ENCODE measurements at places on chromosomes 16 and 17.

GRCh38 chr16:12544477-12545296 is 259.0 kb downstream of the CPPED1 start:
- no peak for DNase-seq

DNA sequence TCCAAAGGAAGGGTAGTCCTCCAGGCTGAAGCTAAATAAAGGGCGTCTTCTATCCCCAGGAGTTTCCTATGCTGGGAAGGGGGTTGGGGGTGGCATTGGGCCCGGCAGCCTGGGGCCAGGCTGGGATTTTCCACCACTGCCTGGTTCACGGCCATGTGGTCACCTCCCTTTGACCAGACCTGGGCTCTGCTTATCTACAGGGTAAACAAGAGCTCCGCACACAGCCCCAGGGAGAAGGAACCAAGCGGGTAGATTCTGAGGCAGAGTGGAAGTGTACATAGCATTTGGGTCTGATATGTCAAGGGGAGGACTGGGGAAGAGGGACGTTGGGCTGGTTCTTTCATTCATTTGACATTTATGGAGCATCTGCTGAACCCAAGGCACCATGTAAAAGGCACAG is 27.2 kb upstream of the TMEM220 start:
- DNase-seq, result no peak

- DNase-seq, result no peak
Observed at GRCh38 chr17:45382226-45382625, 50.4 kb downstream of the ARHGAP27 start.

GRCh38 chr16:31258366-31258765 is 1.4 kb upstream of the ITGAM start:
- no peak for DNase-seq

- no peak for DNase-seq
Observed at GRCh38 chr17:57016071-57016763, 38.3 kb downstream of the SCPEP1 start.

- DNase-seq, result no peak
Observed at GRCh38 chr17:1965556-1966273, 59.4 kb downstream of the RTN4RL1 start.

GRCh38 chr17:78923660-78924453 is 1.3 kb downstream of the TIMP2 start:
- DNase-seq, result peak; percentile 32

GRCh38 chr16:23301251-23302044 is 654 bp upstream of the SCNN1B start:
- no peak for DNase-seq
